ENCODE measurements at places on chromosomes 5 and 9. TPM values are rescaled to one million over a fixed set of nuclear protein-coding genes. Genes with fewer than 3 reads are reported as not detected.

Gene ENTPD2
- total RNA-seq, result 1.2 TPM

Gene DYNC2I2
- 33.0 TPM for total RNA-seq

Gene SPATA31E1
- total RNA-seq, result not detected

Gene TLR4
- 10.5 TPM for total RNA-seq

Gene SHLD3
- total RNA-seq, result 3.6 TPM

Gene FBXW2
- 37.1 TPM for total RNA-seq
